Suppressor macrophage treated with lipopolysaccharide for 4 hours (primary cell): ENCODE measurements at places on chromosomes 1 and 21.

DNA sequence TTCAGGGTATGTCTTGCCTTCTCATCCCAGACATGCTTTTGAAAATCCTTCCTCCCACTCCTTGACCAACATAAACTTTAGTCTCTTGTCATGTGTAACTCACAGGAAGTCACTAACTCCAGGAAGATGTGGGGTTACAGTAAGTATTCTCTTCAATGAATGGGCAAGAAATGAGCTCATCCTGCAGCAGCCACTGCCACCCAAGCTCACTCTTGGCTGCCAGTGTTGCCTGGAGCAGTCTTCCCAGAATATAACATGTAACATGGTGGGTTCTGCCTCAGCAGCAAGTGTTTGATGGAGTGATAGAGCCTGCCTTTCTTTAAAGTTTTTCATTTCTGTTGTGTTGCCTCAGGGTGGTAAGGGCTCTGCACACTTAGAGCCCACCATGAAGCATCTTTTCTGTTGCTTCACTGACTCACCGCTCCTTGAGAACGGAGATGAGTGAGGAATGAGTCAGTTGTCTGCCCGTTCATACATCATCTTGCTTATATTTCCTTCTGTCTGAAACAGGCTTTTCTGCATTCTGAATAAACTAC is 187.0 kb downstream of the TPR start:
- no peak for DNase-seq

- no peak for DNase-seq
These were observed 321.4 kb downstream of the AJAP1 start for GRCh38 chr1:4975856-4976255.

GRCh38 chr1:76121850-76122249 is 47.3 kb downstream of the ST6GALNAC3 start:
- no peak for DNase-seq

DNA sequence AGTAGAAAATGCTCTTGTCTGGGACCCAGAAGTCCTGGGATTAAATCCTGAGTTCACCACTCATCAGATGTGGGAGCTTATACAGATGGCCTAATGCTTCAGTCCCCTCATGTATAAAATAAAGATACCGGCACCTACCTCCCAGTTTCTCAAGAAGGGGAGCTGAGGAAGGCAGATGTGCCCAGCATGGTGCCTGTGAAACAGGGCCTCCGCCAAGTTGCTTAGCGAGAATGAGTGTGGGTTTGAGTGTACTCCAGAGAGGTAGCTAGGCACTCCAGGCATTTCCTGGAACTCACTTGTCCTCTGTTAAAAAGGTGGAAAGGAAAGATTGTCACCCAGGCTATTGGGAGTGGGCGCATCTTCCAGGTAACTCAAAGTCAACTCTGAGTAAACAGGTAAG is 37.8 kb downstream of the IER5 start:
- DNase-seq, result no peak

DNA sequence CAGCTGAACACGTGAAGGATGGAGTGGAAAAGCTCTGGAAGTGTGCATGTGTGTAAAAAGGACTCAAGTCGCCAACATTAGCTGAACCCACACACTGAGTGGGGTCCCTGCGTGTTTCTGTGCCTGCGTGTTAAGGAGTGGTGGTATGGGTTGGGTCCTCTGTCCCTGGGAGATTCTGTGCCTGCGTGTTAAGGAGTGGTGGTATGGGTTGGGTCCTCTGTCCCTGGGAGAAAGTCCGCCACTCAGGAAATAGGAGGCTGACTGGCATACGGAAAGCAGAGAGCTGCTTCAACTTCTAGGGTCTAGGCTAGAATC is 7.0 kb upstream of the SOX13 start:
- no peak for DNase-seq

- DNase-seq, result no peak
These were observed 93.5 kb downstream of the WDR4 start for GRCh38 chr21:42785666-42786427.

- no peak for DNase-seq
These were observed 480.6 kb downstream of the SETD4 start for GRCh38 chr21:35579520-35580293.

GRCh38 chr1:13830170-13830569 is 130.2 kb downstream of the PRDM2 start:
- DNase-seq, result no peak

GRCh38 chr21:32604464-32604863 is 7.7 kb downstream of the CFAP298 start:
- DNase-seq, result no peak

- DNase-seq, result no peak
These were observed 43.1 kb downstream of the CASZ1 start for GRCh38 chr1:10753299-10753698.

GRCh38 chr1:54172614-54173599 is 20.1 kb upstream of the CDCP2 start:
- no peak for DNase-seq

DNA sequence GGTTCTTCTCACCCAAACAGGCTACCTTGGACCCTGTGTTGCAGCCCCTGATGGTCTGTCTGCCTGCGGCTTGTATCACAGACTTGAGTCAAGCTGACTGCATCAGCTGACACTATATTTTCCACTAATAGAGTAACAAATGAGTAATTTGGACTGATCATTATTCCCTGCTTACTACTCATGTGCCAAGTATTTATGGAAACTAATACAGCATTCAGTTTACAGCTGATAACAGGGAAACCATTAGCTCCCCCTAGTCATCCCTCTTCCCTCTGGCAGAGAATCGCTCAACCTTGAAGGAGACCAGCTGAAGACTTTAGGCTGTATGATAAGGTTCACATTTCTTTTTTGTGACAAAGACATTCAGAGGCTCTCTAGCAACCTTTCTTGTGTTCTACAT is 116.6 kb upstream of the SYT6 start:
- no peak for DNase-seq

- peak; percentile 49 for DNase-seq
These were observed 529 bp downstream of the EGLN1 start for GRCh38 chr1:231421546-231421970.

DNA sequence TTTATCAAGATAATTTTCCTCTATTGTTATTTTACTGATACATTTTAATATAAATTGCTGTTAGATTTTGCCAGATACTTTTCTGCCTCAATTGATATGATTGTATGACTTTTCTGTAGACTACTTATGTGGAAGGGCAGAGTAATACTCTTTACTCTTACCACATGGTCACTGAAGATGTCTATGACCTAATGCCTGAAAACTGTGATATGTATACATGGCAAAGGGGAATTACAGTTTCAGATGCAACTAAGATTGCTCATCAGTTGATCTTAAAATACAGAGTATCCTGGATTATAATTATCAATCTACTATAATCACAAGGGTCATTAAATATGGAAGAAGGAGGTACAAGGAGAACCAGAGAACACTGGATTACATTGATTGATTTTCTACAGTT is 1528.0 kb downstream of the BRINP3 start:
- DNase-seq, result no peak

DNA sequence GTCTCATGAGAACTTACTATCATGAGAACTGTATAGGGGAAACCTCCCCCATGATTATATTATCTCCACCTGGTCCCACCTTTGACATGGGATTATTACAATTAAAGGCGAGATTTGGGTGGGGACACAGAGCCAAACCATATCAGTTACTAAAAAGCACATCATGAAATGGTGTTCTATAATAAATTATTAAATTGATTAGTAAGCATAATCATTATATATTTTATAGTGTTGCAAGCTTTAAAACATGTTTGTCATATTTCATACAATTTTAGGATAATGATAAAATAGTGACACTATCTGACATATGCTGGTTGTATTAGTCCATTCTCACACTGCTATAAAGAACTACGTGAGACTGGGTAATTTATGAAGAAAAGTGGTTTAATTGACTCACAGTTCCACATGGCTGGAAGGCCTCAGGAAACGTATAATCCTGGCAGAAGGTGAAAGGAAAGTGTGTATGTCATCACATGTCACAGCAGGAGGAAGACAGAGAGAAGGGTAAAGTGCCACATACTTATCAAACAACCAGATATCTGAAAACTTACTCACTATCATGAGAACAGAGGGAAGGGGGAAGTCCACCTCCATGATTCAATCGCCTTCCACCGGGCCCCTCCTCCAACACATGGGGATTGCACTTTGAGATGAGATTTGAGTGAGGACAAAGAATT is 539.2 kb upstream of the OLFM3 start:
- DNase-seq, result no peak

DNA sequence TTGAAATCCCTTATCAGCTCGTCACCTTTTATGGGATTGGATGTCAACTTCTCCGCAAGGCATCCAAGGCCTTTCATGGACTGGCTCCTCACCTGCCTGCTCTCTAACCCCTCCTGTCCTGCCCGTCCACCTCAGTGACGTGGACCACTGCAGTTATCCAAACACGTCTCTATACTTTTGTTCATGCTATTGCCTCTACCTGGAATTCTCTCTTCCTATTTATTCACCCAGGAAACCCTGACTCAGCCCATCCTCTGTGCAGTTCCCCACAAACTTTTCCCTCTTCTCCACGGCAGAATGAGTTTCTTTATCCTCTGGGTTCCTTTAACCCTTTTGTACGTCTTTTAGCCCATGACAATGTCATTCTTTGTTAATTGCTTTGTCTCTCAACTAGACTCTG is 5.1 kb upstream of the UTP25 start:
- no peak for DNase-seq

DNA sequence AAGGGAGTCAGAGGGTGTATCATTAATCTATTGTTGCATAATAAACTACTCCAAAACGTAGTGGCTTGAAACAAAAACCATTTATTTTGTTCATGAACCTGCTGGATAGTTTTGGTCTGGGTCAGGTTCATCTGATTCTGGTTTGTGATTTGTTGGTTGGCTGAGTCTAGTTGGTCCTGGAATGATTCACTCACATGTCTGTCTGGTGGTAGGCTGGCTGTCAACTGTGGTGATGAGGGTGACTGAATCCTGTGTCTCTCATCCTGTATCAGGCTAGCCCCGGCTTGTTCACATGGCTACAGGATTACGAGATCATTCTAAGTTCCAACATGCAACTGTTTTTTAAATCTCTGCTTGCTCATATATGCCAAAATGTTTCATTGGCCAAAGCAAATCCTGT is 22.5 kb upstream of the SIKE1 start:
- DNase-seq, result no peak

DNA sequence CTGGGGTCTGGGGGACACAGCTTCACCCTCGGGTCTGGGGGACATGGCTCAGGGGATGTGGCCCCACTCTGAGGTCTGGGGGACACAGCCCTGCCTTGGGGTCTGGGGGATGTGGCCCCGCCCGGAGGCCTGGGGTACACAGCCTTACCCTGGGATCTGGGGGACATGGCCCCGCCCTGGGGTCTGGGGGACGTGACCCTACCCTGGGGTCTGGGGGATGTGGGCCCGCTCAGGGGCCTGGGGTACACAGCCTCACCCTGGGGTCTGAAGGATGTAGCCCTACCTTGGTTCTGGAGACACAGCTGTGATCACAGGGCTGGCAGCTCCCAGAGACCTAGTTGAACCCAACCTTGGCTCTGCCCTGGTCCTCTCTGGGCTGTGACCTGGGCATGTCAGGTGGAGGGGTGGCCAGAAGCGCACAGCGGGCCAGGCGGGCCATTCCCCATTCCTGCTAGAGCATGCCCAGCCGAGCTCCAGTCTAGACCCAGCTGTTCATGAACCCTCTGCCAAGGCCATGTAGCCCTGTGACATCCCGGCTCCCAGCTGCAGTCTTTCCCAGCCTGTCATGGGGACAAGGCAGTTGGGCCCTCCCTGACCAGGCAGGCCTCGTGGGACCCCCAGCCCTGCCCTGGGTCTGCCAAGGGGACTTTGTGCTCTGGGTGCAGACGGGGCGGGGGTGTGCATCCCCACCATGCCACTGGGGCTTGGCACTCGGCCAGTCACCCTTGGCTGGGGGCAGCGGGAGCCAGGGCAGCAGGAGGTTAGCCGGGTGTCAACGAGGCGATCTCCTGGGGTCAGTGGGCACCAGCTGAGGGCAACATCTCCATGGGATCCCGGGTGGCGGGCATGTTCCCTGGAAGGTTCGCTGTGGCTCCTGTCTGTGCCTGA is 43.9 kb downstream of the WNT9A start:
- no peak for DNase-seq

GRCh38 chr21:46411691-46412090 is 47.0 kb upstream of the DIP2A start:
- no peak for DNase-seq

DNA sequence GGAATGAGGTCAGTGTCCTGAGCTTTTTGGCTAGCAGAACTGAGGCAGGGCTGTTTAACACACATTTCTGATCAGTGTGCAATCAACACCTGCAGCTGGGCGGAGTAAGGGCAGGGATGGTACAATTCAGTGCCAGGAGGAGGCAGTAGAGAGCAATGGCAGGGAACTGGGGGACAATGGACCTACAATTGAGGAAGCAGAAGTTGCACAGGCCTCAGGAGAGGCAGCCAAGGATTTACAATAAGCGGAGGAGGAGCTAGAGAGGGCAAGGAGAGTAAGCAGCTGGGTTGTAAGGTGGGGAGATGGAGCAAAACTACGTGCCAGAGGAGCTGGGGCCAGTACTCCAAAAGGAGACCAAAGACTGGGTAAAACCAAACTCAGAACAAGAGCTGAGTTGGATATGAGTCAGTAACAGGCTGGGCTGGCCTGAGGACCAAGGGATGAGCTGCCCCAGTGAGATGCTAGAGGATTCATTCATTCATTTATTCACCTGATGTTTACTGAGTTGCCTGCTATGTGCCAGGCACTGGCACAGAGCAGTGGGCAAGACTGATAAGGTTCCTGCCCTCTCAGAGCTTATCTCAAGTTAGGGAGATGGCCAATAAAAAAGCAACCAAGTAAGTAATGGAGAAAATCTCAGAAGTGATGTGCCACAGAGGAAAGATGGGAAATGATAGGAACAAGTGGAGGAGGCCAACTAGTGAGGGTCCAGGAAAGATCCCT is 10.4 kb upstream of the GALE start:
- DNase-seq, result peak; percentile 83

GRCh38 chr21:39961251-39961650 is 94.0 kb downstream of the PCP4 start:
- no peak for DNase-seq

- no peak for DNase-seq
These were observed 20.9 kb upstream of the LRRC47 start for GRCh38 chr1:3817138-3817740.

DNA sequence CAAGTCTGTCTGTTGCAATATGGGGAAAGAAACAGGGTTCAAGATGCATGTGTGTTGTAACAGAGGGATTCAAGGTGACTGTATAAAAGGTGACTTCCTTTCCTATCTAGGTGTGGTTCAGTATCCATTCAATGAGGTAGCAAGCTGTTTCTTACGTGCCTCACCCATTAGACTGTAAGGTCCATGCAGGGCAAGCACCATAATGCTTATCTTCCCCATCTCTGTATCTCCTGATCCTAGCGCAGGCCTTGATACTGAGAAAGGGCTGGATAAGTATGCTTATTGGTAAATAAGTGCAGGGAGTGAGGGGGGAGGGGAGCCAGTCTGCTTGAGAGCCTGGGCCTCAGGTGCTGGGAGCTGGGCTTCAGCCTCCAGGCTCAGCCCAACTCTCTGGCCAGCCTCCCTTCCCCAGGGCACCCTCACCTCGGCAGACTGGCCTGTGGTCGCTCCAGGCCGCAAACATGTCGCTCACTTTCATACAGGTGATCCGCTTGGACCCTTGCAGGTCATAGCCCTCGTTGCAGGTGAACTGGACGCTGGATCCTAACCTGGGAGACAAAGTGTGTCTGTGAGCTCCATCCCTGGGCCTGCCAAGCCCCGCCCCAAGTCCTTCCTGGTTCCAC is 44.5 kb upstream of the HMGB4 start:
- DNase-seq, result no peak

- DNase-seq, result no peak
These were observed 621.4 kb downstream of the KIF26B start for GRCh38 chr1:245776139-245776538.

- DNase-seq, result no peak
These were observed 147.1 kb downstream of the DNM3 start for GRCh38 chr1:171988243-171988885.
